M059J (cell line): ENCODE measurements at places on chromosomes 16 and 17. TPM values are rescaled to one million over a fixed set of nuclear protein-coding genes. Genes with fewer than 3 reads are reported as not detected.

The TOM1L1 gene
- 17.5 and 18.3 TPM in 2 replicates for total RNA-seq

The BIRC5 gene
- total RNA-seq, result 113 and 148 TPM in 2 replicates

DNA sequence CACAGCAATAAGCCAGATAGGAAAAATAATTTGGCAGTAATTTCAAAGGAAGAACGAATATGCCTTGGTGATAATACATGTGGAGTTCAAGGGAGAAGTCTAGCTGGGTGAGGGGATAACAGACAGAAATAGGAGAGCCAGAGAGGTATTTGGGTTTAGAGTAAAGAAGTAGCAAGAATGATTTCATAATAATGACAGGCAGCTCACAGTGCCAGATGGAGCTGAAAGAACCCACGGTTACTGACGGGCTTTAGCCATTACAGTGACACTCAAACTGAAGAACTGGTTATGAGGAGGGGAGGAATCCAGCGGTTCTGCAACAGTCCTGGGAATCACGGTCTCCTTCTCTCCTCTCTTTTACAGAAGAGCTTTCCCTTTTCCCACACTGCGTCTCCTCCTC, 2.2 kb downstream of the OR4D1 start:
- no peak for DNase-seq

- DNase-seq, result no peak
Observed at GRCh38 chr17:80951121-80952090, 40.2 kb upstream of the CHMP6 start.
